Hindlimb muscle (tissue), 1 donor: ENCODE measurements at places on chromosomes 2 and 18. TPM values are rescaled to one million over a fixed set of nuclear protein-coding genes. Genes with fewer than 3 reads are reported as not detected.

Gene PLA2R1
- polyA plus RNA-seq: 1.4 TPM

Gene FMNL2
- 20.4 TPM for polyA plus RNA-seq

Gene GPAT2
- polyA plus RNA-seq: 4.2 TPM

Gene RGPD4
- not detected for polyA plus RNA-seq

Gene SERPINB11
- polyA plus RNA-seq: not detected

Gene RTTN
- polyA plus RNA-seq: 13.0 TPM

Gene PDCD1
- polyA plus RNA-seq: 0.12 TPM

Gene ACMSD
- 0.34 TPM for polyA plus RNA-seq

Gene TXNL4A
- 86.7 TPM for polyA plus RNA-seq

Gene HOXD13
- not detected for polyA plus RNA-seq

Gene OR6B2
- not detected for polyA plus RNA-seq

Gene RUFY4
- 0.13 TPM for polyA plus RNA-seq

Gene SPC25
- polyA plus RNA-seq: 6.7 TPM

Gene MRPL53
- polyA plus RNA-seq: 93.4 TPM

Gene TMEFF2
- polyA plus RNA-seq: 18.6 TPM

Gene TIMM21
- polyA plus RNA-seq: 41.6 TPM

Gene COL6A3
- 254 TPM for polyA plus RNA-seq

Gene APCDD1
- 11.1 TPM for polyA plus RNA-seq

Gene SGPP2
- 1.4 TPM for polyA plus RNA-seq

Gene C1GALT1C1L
- 1.3 TPM for polyA plus RNA-seq

Gene FAM110C
- 0.94 TPM for polyA plus RNA-seq

Gene FOXI3
- polyA plus RNA-seq: 0.09 TPM

Gene CIB4
- not detected for polyA plus RNA-seq

Gene TAF4B
- polyA plus RNA-seq: 3.3 TPM

Gene STPG4
- not detected for polyA plus RNA-seq

Gene NDUFS1
- 63.0 TPM for polyA plus RNA-seq

Gene HADHB
- 99.1 TPM for polyA plus RNA-seq

Gene LGALSL
- 23.1 TPM for polyA plus RNA-seq

Gene SCN9A
- 5.5 TPM for polyA plus RNA-seq

Gene HNMT
- polyA plus RNA-seq: 26.9 TPM

Gene LYPD6B
- 0.18 TPM for polyA plus RNA-seq

Gene PDE1A
- polyA plus RNA-seq: 6.4 TPM

Gene RANBP2
- polyA plus RNA-seq: 30.9 TPM

Gene AOX1
- 1.5 TPM for polyA plus RNA-seq

Gene IL37
- polyA plus RNA-seq: not detected

Gene TWIST2
- polyA plus RNA-seq: 7.3 TPM

Gene ANKRD53
- polyA plus RNA-seq: 1.5 TPM

Gene GFPT1
- 25.4 TPM for polyA plus RNA-seq

Gene GRP
- polyA plus RNA-seq: not detected

Gene SCG2
- not detected for polyA plus RNA-seq

Gene BARD1
- polyA plus RNA-seq: 9.4 TPM

Gene CGREF1
- polyA plus RNA-seq: 0.75 TPM

Gene GYPC
- polyA plus RNA-seq: 133 TPM

Gene CENPA
- polyA plus RNA-seq: 6.1 TPM

Gene SLC4A5
- polyA plus RNA-seq: 2.9 TPM
